ENCODE measurements at places on chromosomes 7 and 10.

DNA sequence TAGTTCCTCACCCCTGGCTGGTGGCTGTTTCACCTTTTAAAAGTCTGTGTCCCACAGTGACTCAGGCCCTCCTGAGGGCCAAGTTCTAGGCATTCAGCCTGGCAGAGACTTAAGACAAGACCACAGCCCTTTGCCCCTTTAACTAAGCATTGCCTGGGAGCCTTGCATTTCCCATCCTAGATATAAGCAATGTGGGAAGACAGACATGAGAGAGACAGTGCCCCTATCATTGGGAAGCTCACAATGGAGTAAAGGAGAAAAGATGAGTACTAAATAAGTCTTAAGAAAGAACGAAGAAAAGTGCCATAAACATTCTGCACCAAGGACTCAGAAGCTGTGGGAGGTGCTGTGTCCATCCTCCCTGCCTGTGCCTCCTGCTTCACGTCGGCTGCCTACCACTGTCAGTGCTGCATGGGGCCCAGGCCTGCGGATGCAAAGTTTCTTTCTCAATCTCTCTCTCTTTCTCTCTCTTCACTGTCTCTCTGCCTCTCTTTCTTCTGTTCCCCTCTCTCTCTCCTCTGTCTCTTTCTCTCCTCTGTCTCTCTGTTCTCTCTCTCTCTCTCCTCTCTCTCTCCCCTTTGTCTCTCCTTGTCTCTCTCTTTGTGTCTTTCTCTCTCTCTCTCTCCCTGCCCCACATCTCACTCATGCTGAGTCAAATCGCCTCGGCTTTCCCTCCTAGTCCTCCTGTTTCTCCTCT lies 21.5 kb downstream of the GPRIN2 start:
- no peak for DNase-seq
- H3K4me1 ChIP-seq = peaks cover 5% of the 10 kb centered on the region
- H3K27me3 ChIP-seq = no peaks in the 10 kb centered on the region
- no peaks in the 10 kb centered on the region for H3K36me3 ChIP-seq
- H3K27ac ChIP-seq = no peak overlapping the region

DNA sequence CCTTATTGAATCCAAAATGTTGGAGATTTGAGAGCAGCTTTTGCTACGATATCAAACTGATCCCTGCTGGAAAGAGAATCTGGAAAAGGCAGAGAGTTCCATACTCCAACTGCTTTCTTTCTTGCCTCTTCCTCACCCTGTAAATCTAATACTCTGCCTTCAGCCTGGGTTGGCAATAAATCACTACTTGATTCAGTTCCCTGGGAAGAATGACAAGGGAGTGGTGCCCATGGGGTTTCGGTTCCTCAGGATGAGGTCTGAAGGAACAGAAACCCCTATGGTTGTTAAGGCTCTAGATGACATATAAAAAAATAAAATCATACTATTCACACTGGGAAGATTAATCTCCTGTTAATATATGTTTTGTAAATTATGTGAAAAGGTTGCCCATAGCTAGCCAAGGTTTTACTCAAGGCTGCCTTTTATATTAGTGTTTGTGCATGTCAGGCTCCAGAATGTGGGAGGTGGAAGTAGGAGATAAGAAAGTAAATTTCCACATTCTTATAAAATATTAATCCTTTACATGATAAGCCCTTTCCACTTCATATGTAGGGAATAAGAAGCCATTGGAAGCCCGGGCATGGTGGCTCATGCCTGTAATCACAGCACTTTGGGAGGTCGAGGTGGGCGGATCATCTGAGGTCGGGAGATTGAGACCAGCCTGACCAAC lies 106.2 kb upstream of the CACNA2D1 start:
- no peak overlapping the region for H3K27ac ChIP-seq
- DNase-seq = no peak
- no peaks in the 10 kb centered on the region for H3K36me3 ChIP-seq
- H3K4me3 ChIP-seq = no peak overlapping the region
- H3K4me1 ChIP-seq = no peaks in the 10 kb centered on the region

GRCh38 chr7:107118109-107118900 lies 50.5 kb upstream of the HBP1 start:
- H3K27ac ChIP-seq = no peak overlapping the region
- peaks cover 12% of the 10 kb centered on the region for H3K4me1 ChIP-seq
- no peaks in the 10 kb centered on the region for H3K27me3 ChIP-seq

DNA sequence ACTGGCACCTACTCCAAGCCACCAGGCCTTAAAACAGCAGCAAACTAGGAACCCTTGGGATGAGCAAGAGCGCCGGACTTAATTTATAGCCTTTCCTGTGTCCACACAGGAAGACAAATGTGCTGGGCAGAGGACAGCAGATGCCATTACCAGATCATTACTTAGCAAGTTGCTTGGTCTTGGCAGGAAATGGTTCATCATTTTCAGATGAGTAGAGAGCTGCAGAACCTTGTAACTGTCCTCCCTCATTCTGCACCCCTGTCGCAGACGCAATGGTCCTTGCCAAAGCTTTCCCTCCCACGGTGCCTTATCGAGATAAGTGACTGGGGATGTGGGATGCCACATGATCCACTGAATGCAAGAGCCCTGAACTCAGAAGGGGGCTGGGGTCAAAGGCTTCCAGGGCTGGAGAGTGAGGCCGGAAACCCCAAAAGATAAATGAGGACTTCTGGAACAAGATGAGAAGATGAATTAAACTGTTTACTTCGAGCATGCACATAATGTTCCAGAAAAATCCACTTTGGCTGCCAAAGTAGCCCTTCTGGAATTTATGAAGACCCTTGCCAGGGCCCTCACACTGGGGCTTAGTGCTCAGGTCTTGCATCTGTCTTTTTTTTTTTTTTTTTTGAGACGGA lies 145.6 kb upstream of the ZNF32 start:
- H3K36me3 ChIP-seq = no peaks in the 10 kb centered on the region
- no peaks in the 10 kb centered on the region for H3K27me3 ChIP-seq
- no peaks in the 10 kb centered on the region for H3K4me1 ChIP-seq
- H3K27ac ChIP-seq = no peak overlapping the region
- no peak overlapping the region for H3K4me3 ChIP-seq

DNA sequence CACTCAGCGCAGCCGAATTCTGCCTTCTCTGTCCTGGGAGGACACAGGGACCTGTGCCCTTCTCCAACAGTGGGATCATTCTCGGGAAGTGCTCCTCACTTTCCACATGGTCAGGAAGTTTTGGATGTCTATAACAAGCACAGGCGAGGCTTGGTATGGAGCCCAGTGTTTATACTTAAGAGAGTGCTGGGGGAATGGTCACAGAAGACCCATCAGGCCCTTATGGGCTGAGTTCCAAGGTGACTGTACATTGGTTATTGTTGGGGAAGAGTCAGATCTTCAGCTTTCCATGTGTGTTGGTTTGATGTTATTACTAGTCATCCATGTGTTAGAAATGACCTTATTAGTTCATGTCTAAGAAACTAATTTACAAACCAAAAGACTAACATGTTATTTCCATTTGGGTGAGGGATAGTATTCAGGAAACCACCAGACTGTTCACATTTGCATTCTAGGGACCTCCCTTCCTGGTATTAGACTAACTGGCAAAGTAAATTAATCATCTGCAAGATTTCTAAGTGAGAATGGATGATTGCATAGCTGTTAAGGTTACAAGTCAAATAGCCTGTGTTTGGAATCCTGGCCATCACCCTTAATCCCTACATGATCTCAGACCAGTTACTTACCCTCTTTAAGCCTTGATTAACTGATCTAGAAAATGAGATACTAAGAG lies 834.2 kb downstream of the LRMDA start:
- no peak for DNase-seq
- H3K4me1 ChIP-seq = peaks cover 13% of the 10 kb centered on the region
- no peak overlapping the region for H3K27ac ChIP-seq

- no peak for DNase-seq
- H3K27ac ChIP-seq = no peak overlapping the region
- H3K27me3 ChIP-seq = no peaks in the 10 kb centered on the region
Measured at GRCh38 chr7:21947056-21947455, 1.4 kb upstream of the CDCA7L start.

DNA sequence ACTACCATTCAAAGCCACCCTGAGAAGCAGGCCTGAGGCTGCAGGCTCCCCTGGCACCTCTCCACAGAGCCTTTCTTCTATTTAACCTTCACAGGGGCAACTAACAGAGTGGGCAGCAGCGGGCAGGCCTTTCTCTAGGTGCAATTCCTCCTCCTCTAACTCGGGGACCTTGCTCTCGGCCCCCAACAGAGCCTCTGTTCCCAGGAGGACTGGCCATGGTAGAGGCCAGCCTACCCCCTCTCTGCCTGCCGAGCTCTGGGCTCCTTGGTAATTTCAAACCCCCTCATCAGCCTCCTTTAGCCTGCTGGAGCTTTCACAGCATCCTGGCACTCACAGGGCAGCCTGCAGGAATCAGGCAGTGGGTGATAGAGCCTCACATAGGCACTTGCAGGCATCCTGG lies 920.8 kb upstream of the ZNF722 start:
- H3K36me3 ChIP-seq = no peaks in the 10 kb centered on the region
- no peak for DNase-seq
- H3K4me1 ChIP-seq = no peaks in the 10 kb centered on the region
- no peak overlapping the region for H3K4me3 ChIP-seq
- H3K27me3 ChIP-seq = no peaks in the 10 kb centered on the region
- no peak overlapping the region for H3K27ac ChIP-seq

DNA sequence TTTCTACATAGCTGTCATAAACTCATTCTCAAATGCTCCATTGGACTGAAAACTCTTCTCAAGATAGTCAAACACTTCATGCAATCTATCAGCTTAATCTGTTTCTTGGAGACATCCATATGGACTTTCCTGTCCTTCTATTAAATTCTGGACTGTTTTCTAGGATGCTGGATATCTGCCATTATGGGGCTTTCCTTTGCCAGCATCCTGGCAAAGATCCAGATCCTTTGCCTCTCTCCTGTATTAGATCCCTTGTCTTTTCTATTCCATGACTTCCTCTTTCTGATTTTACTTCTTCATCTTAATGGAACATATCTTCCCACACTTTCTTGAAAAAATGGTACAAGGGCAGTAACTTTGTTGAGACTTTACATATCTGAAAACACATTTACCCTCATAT lies 35.9 kb upstream of the SKAP2 start:
- no peaks in the 10 kb centered on the region for H3K4me1 ChIP-seq
- no peaks in the 10 kb centered on the region for H3K27me3 ChIP-seq

- H3K4me3 ChIP-seq = no peak overlapping the region
- DNase-seq = no peak
- H3K27ac ChIP-seq = no peak overlapping the region
- H3K27me3 ChIP-seq = no peaks in the 10 kb centered on the region
- no peaks in the 10 kb centered on the region for H3K4me1 ChIP-seq
Measured at GRCh38 chr7:147279964-147280374, 1163.4 kb downstream of the CNTNAP2 start.

DNA sequence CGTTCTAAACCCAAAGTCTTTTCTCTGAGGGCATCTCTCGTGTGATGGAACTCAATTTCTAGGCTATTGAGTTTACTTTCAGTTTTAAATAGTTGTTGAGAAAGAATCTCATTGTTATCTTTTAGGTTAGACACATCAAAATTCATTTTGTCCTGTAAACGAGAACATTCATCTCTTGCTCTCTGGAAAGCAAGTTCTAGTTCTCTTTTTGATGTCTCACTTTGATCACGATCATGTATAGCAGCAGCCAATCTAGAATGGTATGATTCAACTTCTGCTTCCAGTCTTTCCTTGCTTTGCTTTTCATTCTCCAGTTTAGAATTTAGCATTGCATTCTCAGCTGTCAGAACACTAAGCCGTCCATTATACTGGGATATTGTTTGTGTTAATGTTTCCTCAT lies 65.1 kb downstream of the ANKRD26 start:
- no peaks in the 10 kb centered on the region for H3K36me3 ChIP-seq
- no peaks in the 10 kb centered on the region for H3K4me1 ChIP-seq
- H3K4me3 ChIP-seq = no peak overlapping the region
- H3K27ac ChIP-seq = no peak overlapping the region
- no peak for DNase-seq

DNA sequence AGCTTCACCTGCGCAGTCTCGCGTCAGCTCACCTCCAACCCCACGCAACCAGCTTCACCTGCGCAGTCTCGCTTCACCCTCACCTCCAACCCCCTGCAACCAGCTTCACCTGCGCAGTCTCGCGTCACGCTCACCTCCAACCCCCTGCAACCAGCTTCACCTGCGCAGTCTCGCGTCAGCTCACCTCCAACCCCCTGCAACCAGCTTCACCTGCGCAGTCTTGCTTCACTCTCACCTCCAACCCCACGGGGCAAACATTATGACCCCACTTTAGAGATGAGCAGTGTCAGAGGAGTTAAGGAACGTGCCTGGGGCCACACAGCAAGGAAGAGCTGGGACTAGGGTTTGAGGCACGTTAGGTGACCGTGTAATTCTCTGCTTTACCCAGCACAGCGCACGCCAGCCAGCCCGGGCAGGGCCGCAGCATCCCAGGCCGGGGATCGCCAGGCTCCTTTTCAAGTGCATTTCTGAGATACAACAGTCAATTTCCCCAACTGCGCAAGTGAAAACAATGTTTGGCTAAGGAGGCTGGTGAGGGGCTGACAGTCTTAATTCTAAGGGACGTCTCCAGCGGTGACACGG lies 22.6 kb upstream of the PDGFA start:
- H3K27ac ChIP-seq = no peak overlapping the region
- no peaks in the 10 kb centered on the region for H3K27me3 ChIP-seq
- H3K36me3 ChIP-seq = no peaks in the 10 kb centered on the region
- no peak overlapping the region for H3K4me3 ChIP-seq

GRCh38 chr10:48821111-48821510 lies 118.5 kb downstream of the LRRC18 start:
- DNase-seq = no peak
- H3K27me3 ChIP-seq = peaks cover 9% of the 10 kb centered on the region
- H3K27ac ChIP-seq = no peak overlapping the region
- no peaks in the 10 kb centered on the region for H3K36me3 ChIP-seq

- DNase-seq = no peak
- H3K27ac ChIP-seq = no peak overlapping the region
- no peaks in the 10 kb centered on the region for H3K36me3 ChIP-seq
- H3K27me3 ChIP-seq = no peaks in the 10 kb centered on the region
- no peak overlapping the region for H3K4me3 ChIP-seq
- H3K4me1 ChIP-seq = no peaks in the 10 kb centered on the region
Measured at GRCh38 chr10:27359792-27360355, 119.3 kb upstream of the ACBD5 start.

- no peaks in the 10 kb centered on the region for H3K36me3 ChIP-seq
- no peak for DNase-seq
- H3K27me3 ChIP-seq = no peaks in the 10 kb centered on the region
- no peak overlapping the region for H3K4me3 ChIP-seq
Measured at GRCh38 chr7:53315981-53316380, 280.5 kb downstream of the POM121L12 start.

- no peak for DNase-seq
- no peaks in the 10 kb centered on the region for H3K27me3 ChIP-seq
- H3K4me3 ChIP-seq = no peak overlapping the region
Measured at GRCh38 chr10:79296431-79296830, 50.8 kb upstream of the PPIF start.

All from GM23338 (cell line).